ENCODE measurements at places on chromosomes 1 and 21. TPM values are rescaled to one million over a fixed set of nuclear protein-coding genes. Genes with fewer than 3 reads are reported as not detected.

Gene CDC42BPA
- total RNA-seq, result 0.89 TPM

GRCh38 chr1:151990856-151991198 lies 2.8 kb downstream of the S100A10 start:
- DNase-seq, result no peak
- H3K27me3 ChIP-seq, result no peaks in the 10 kb centered on the region
- H3K4me3 ChIP-seq, result peak overlapping the region; percentile 99
- peaks cover 74% of the 10 kb centered on the region for H3K4me1 ChIP-seq

DNA sequence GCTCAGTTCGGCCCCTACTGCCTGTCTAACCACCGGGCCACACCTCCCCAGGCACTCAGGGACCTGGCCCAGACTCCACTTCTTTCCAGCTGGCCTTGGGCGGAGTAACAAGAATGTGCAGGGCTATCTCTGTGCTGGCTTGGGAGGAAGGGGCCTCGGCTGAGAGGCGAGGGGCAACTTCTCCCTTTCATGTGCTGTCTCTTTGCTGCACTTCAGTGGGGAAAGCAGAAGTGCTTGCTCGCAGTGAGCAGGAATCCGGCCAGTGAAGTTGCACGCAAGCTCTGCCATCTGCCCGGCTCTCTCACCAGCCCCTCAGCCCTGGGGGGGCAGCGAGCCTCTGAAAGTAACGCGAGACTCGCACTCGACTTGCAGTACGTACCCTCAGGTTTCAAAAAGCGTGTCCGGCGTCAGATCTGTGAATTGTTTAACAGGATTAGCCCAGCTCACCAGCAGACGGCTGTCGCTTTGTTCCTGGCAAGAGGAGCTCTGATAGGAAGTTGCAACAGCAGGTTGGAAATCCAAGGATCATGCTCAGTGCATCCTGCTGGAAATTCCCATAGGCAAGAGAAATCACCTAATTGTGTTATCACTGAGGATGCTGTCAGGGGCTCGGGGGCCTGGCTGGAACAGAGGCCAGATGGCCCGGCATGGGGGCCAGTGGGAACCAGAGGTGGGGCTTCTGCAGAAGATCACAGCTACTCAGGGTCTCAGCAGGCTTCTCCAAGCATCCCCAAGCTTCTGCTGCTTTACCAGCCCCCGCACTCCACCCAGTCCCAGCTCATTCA lies 221.1 kb downstream of the NPHP4 start:
- no peak for DNase-seq
- no peaks in the 10 kb centered on the region for H3K36me3 ChIP-seq
- no peak overlapping the region for H3K27ac ChIP-seq
- H3K27me3 ChIP-seq, result peaks cover 9% of the 10 kb centered on the region
- no peak overlapping the region for H3K4me3 ChIP-seq

Gene LIPI
- not detected for total RNA-seq

DNA sequence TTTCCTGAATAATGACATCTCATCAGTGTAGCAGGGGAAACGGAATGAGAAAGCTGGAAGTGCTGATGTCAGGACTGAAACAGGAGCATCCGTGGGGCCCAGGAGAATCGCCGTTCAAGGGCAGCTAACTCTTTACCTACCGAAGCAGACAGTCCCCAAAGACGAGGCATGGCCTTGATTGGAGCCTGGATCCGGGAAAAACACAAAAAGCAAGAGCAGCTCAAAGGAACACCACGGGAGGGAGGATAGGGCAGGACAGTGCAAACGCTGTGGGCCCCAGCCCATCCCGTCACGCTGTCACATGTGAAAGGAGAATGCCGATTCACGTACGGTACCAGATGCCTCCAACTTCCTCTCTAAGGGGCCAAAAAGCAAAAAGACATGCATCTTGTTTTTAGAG lies 34.9 kb downstream of the WNT9A start:
- peaks cover 5% of the 10 kb centered on the region for H3K4me1 ChIP-seq
- H3K27ac ChIP-seq, result no peak overlapping the region
- peaks cover 3% of the 10 kb centered on the region for H3K27me3 ChIP-seq
- no peak overlapping the region for H3K4me3 ChIP-seq
- H3K36me3 ChIP-seq, result no peaks in the 10 kb centered on the region
- no peak for DNase-seq

GRCh38 chr1:69288416-69288815 lies 279.3 kb upstream of the LRRC7 start:
- no peak overlapping the region for H3K27ac ChIP-seq
- no peaks in the 10 kb centered on the region for H3K36me3 ChIP-seq
- H3K4me1 ChIP-seq, result no peaks in the 10 kb centered on the region
- DNase-seq, result no peak

Gene IL20
- total RNA-seq, result not detected

DNA sequence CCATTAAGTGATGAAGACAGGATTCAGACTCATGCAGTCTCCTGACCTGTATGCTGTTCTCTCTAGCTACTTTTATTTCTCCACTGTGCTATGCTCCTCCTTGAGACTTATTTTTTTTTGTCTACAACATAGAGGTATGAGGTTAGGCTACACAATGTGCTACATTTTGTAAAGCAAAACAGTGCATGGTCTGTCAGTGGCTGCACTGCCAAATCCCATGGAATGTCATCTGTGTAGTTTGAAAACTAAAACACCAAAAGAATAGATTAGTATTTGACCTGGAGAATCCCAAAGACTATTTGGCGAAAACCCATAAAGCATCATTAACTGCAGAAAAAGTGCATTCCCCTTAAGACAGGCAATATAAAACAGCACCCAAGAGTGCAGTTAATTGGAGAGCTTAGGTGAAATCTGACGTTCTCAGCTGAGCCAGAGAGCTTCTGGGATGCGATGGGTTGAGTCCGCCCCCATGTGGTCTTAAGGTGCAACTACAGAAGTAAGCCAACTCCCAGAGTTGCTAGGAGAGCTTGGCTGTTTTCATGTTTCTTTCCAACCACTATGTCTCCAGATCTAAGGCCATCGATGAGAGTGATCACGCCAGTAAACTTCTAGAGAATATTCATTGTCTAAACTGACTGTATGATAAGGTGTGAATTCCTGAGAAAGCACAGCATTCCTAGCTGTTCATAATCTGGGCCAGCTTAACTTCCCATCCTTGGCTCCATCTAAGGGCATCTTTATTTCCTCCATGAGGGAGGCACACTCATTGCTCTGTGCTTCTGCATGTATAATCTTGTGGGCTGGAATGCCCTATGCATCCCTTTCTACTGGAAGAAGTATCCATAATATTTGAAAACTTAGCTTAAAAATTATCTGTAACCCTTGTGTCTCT lies 20.7 kb upstream of the CYP2J2 start:
- DNase-seq, result peak; percentile 71
- no peaks in the 10 kb centered on the region for H3K36me3 ChIP-seq
- H3K27me3 ChIP-seq, result peaks cover 6% of the 10 kb centered on the region
- H3K27ac ChIP-seq, result no peak overlapping the region
- no peaks in the 10 kb centered on the region for H3K4me1 ChIP-seq

Measured in activated CD8-positive, alpha-beta T cell treated with anti-CD3 and anti-CD28 coated beads, Interleukin-2, amount 10 ng/mL, durations not matched to agents 7 days and 5 days (primary cell).